ENCODE measurements at places on chromosomes 1 and 21.

GRCh38 chr1:78799926-78800325 is 150.3 kb downstream of the IFI44 start:
- no peak for DNase-seq

- no peak for DNase-seq
These were observed at the start of gene TDRD5 for GRCh38 chr1:179591592-179592580. Gene TDRD5, plus strand, starts transcription at chr1:179591832. Its CDS starts 784 bp downstream, at chr1:179592616.

GRCh38 chr1:180208264-180208663 is 21.8 kb upstream of the LHX4 start:
- DNase-seq = no peak

- DNase-seq = no peak
These were observed at the start of gene SHCBP1L for GRCh38 chr1:182952677-182953444. Gene SHCBP1L, minus strand, starts transcription at chr1:182953166. Its CDS starts 33 bp downstream, at chr1:182953133.

- peak; percentile 5 for DNase-seq
These were observed 16.2 kb upstream of the LIN9 start for GRCh38 chr1:226325178-226325577.

DNA sequence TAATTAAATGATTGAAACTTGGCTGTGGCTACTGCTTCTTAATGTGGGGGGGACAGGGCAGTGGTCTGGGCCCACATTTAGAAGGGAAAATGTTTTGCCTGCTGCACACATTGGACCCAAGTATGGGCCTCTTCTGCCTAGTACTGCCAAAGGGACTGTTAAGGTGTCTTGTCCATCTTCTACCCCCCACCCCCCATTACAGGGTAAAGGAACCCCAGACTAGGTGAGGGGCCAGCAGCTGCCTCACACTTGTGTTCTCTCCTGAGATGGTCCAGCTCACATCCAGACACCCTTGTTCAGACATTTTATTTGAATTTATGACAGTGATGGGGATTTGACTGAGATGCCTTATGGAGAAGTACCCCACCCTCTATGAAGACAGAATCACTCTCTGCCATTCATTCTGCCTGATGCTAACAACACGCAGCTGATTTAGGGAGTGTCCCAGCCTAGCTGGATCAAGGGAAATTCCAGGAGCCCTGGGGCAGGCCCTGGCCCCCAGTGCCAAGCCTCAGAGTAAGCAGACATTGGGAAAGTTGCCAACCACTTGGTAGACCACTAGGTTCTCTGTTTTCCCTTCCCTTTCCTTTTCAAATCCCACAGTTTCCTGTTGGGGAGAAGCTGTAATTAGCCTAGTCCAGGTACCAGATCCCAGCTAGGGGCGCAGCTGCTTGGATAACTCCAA is 42.1 kb downstream of the YARS1 start:
- DNase-seq = peak; percentile 88
